ENCODE measurements at places on chromosomes 6 and 20. TPM values are rescaled to one million over a fixed set of nuclear protein-coding genes. Genes with fewer than 3 reads are reported as not detected.

Gene PTCHD4
- 1.5 TPM for total RNA-seq

Gene RBPJL
- total RNA-seq, result not detected

Gene PLG
- total RNA-seq, result not detected

Gene OR14J1
- not detected for total RNA-seq

Gene ENPP1
- 31.9 TPM for total RNA-seq

Gene ASIP
- total RNA-seq, result not detected

Gene CD24
- total RNA-seq, result 1.2 TPM
